M059J (cell line): ENCODE measurements at places on chromosomes 2 and 18.

DNA sequence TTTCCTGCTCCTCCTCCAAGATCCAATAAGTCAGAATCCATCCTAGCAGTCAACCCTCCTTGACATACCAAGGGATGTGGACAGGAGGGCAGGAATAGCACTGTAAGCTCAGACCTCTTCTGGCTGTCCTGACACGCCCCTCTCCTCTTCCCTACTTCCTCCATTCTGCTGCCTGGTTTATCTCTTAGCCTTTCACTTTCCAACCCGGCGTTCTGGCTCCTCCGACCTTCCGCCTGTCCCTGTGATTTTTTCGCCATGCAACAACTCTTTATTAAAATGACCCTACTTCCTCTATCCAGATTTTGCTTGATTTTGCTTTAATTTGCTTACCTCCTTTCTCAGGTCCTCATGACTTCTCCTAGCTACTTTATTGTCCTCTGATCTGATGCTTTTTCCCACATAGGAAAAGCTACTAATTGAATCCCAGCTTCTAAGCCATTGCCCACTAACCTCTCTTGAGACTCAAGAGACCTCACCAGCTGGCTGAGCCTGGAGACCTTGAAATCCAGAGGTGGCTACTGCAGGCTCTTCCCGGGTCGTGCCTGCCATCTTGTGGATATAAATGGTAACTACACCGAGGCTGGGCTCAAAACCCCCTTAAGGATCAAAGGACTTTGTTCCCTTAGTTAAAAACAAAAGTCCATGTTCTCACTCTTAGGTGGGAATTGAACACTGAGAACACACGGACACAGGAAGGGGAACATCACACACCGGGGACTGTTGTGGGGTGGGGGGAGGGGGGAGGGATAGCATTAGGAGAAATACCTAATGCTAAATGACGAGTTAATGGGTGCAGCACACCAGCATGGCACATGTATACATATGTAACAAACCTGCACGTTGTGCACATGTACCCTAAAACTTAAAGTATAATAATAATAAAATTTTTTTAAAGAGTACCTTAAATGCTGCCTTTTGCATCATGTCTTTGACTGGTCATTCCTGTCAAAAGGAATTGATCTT, 139.4 kb downstream of the AKAIN1 start:
- peak; percentile 20 for DNase-seq

- DNase-seq, result no peak
These were observed 1.3 kb downstream of the ERICH2 start for GRCh38 chr2:170771421-170771937.

- DNase-seq, result no peak
These were observed 233.0 kb upstream of the TNP1 start for GRCh38 chr2:217092710-217093379.

DNA sequence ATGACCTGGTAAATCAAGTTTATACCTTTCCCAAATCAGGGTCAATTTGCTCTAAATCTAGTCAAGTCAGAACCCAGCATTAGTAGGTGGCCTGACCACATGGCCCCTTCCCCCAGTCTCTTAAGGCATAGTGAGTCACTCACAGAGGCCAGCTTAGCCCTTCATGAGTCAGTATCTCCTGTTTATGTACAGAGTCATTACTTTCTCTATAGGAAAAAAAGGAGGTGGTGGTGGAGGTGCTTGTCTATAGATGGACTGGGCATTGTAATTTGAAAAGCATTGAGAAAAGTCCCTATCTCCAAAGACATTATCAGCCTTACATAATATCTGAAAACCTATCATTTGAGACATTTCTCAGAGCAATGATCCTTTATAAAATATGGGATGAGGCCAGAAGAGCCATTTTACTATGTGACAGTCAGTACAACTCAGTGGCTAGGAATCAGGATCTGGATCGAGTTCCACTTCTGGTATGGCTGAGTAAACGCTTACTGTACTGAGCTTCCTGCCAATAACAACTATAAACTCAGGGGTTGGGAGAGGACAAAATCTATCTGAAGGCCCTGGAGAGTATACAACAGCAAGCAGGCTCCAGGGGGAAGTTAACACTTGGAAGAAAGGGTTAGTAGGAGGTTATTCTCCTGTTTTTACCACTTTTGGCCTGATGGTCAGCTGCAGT, 22.5 kb upstream of the SIGLEC15 start:
- DNase-seq, result peak; percentile 98

GRCh38 chr2:7933672-7934071, 748.2 kb upstream of the ID2 start:
- DNase-seq, result no peak

GRCh38 chr2:219722276-219722879, 94.9 kb downstream of the SLC4A3 start:
- peak; percentile 96 for DNase-seq

- DNase-seq, result peak; percentile 61
These were observed 37.3 kb downstream of the RHBDD1 start for GRCh38 chr2:226873051-226873620.

- DNase-seq, result peak; percentile 52
These were observed 37.2 kb downstream of the TSHZ1 start for GRCh38 chr18:75247611-75248421.

DNA sequence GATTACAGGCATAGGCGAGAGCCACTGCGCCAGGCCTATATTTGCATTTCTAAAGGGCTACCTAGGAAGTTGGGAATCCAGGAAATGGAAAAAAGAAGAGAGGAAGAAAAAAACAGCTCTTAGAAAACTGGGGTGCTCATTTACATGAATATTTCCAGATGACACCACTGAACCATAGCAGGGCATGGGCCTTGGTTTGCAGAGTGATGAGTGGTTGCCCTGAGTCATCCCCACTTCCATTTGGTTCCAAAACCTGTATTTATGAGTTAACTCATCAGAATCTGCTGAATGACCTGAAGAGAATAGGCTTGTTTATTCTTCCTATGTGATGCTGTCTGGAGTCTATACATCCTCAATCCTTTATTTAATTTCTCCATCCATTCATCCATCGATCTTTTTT, 36.2 kb downstream of the EHD3 start:
- peak; percentile 91 for DNase-seq

GRCh38 chr2:182833084-182833854, 33.2 kb downstream of the FRZB start:
- no peak for DNase-seq

DNA sequence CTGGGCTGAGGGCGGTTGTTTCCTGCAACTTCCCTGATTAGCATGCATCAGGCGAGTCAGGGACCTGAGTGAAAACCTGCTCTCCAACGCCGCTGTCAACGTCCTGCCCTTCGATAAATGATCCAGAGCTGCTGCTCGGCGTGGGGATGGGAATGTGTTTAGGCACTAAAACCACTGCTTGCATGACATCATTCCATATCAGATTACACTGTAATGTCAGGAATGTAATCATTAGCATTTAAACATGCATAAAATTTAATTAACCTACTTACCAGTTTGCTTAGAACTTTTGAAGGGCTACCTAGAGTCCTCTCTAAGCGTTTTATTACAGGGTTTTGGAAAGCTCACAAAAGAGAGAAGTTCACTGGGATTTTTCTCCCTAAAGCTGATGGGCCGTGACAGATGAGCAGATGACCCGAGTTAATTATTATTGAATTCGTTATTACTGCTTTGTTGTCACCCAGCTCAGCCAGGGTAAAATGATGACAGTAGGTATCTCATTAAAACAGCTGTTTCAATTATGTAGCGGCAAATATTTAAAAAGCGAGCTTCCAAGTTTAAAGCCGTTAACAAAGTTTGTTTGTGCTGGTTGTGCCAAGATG, 685.6 kb upstream of the SALL3 start:
- DNase-seq, result no peak

DNA sequence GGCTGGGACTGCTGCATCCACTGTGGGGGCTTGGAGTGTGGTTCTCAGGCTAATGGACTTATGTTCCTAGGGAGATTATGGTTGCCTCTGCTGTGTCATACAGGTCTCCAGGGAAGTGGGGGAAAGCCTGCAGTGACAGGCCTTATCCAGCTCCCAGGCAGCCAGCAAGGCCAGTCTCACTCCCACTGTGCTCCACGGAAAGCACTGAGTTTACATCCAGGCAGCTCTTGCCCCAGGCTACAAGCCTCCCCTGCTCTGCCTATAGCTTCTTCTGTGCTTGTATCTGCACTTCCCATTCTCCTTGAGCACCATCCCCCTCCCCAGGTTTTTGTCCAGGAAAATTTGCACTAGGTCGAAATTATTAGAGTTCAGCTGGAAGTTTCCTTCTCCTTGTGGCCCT, 231.9 kb downstream of the ZRANB3 start:
- peak; percentile 8 for DNase-seq

DNA sequence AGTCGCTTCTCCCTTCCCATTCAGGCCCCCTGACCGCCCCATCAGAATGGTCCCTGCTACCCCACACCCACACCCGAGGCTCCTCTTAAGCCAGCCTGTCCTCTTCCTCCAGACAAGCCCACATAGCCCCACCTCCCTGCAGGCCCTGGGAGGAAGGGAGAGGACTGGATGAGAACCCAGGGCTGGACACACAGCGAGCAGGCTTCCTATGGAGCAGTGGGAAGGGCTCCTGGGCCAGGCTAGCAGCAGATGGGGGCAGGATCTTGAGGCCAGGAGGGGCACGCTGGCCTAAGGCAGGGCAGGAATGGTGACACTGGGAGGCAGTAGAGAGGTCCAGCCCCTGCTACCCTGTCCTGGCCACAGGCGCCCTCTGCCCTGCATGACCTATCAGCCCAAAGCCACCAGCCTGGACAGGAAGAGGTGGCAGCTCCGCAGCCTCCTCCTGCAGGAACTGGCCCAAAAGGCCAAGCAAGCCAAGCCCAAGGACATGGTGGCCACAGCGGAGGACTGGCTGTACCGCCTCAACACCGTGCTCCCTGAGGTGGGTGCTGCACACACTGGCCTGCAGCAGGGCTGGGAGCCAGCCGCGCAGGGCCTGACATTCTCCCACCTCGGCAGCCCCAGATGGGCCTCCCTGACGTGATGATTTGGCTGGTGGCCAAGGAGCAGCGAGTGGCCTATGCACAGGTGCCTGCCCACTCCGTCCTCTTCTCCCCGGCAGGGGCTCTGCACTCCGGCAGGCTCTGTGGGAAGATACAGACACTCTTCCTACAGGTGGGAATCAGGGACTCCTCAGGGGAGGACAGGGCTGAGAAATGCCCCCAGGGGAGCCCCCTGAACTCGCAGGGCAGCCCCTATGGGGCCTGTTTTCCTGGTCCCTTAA, 43.3 kb downstream of the FER1L5 start:
- no peak for DNase-seq

DNA sequence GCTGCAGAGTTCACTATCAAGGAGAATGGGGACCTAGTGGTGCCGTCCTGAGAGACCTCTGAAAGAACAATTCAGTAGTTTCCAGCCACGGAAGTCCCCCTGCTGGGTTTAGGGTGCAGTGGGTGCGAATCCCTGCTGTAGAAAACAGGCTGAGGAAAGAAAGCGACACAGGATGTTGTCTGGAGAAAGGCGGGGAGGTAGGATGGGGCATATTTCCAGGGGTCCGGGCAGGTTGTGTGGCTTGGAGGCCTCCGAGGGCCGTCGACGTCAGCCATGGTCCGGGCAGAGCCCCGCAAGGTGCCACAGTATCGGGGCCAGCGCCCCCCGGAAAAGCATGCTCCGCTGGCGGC, 807 bp upstream of the CREB1 start:
- peak; percentile 41 for DNase-seq

DNA sequence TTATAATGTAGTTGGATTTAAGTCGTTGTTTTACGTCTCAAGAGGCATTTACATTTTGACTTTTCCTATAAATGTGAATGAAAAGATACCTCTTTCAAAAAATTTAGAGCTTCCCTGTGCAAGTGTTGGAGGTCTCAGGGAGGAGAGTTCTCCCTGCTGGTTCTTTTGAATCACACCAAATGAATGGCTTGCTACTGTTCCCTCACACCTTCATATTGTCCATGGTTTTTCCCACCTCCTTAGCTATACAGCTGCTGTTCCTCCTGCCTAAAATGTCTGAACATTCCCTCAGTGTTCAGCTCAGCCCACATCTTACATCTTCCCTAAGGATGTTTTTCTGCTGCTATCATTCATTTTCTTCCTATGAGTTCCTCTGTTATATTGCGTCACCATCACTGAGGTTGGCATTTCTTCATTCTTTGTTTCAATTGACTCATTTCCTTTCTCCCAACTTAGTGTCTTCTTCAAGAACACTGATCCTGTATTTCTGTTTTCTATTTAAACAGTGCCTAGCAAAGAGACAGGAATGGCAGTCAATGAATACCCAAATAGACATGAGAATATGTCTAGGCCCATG, 46.0 kb downstream of the COX7A2L start:
- DNase-seq, result peak; percentile 78

DNA sequence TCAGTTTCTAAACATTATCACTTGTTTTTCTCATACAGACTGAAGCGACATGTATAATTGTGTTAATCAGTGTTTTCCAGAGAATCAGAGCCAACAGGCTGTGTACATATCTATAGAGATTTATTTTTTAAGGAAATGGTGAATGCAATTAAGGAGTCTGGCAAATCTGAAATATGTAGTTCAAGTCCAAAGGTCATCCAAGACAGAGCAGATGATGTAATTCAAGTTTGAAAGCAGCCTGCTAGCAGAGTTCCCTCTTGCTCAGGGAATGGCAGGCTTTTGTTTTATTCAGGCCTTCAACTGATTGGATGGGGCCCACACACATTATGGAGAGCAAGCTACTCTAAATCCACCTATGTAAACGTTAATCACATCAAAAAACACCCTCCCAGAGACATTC, 282.6 kb downstream of the CBLN2 start:
- DNase-seq, result no peak

GRCh38 chr2:234792621-234793022, 159.2 kb upstream of the SH3BP4 start:
- DNase-seq, result peak; percentile 90

DNA sequence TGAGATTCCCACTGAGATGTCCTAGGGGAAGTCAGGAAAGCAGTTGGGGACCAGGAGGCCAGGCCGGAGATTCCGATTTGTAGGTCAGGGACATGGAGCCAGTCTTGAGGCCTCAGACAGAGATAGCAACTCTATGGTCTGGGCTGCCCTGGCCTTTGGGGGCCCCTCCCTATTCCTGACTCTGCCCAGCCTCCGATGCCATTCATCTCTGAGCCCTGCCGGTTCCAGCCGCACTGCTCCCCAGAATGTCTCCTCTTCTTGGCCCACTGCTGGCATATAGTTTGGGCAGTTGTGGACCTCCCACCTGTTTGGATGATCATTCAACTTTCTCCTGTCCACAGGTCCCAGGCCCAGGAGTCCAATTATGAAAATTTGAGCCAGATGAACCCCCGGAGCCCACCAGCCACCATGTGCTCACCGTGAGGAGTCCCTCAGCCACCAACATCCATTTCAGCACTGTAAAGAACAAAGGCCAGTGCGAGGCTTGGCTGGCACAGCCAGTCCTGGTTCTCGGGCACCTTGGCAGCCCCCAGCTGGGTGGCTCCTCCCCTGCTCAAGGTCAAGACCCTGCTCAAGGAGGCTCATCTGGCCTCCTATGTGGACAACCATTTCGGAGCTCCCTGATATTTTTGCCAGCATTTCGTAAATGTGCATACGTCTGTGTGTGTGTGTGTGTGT, 16.4 kb downstream of the SIGLEC15 start:
- DNase-seq, result no peak

- no peak for DNase-seq
These were observed 16.4 kb upstream of the KCNG3 start for GRCh38 chr2:42510191-42510590.

- peak; percentile 65 for DNase-seq
These were observed 187.1 kb downstream of the GULP1 start for GRCh38 chr2:188478724-188479123.
